Occipital lobe (tissue), 3 donors: ENCODE measurements at places on chromosomes 1 and 21.

DNA sequence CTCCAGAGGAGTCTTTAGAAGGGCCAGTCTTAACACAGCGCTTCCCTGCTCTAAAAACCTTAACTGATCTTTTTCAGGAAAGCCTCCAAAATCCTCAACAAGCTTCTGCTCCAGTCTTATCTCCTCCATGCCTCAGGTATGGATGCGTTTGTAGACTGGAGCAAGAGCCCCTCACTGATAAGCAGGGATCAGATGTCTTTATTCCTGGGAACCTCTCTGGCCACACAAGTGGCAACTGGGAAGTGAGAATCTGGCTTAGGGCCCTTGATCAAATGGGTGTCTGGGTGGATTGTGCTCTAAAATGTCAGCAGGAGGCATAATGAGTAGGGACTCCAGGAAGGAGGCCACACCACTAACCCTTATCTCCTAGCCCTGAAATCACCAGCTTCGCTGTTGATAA lies 1.4 kb downstream of the ZBTB8A start:
- no peak for DNase-seq

DNA sequence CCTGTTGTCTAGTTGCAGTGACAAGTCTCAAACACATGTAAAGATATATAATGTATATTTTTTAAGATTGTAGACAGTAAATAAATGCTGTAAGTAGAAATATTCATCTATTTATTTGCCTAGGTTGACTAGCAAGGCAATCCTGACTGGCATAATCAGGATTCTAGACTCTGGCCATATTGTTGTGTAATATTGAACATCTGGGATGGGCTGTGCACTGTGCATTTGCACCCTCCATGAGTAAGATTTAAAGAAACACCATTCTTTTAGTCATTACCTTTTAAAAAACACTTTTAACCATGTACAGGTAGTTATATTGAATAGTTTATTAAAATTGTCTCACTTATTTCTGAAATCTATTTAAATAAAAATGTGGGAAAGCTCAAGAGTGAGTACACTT lies 32.4 kb downstream of the RASAL2 start:
- no peak for DNase-seq

DNA sequence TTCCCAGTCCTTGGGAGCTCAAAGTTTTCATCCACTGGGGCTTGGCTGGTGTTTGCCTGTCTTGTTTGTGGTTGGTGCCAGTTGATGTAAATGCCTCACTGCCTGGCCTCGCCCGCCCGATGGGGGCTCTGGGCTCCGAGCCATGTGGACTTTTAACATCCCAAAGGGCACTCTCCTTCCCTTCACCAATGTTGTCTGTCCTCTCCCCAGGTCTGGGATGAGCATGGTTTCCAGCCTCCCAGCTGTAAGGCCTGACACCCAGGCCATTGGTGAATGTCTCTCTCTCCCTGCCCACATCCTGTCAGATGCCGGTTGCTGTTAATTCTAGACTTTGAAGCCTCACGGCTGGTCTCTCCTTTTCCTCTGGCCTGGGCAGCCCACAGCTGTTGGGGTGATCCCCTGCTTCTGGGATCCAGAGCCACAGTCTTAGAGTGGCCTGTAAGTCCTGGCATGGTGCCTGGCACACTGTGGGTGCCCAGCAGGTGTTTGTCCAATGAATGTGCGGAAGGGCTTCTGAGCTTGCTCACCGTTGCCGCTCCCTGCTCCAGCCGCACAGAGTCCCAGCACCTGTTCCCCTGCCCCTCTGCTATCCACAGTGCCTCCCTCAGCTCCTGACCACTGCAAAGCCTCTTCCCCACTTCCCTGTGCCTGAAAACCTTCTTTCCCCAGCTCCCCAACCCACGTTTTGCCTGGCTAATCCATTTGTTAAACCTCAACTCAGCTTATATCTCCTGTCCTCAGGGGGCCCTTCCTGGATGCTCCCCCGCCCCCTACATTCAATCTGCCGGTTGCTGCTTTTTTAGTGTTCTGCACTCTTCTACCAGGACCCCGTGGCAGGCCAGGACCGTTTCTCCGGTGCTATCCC lies 3.3 kb upstream of the C1orf174 start:
- DNase-seq, result no peak

GRCh38 chr1:202656951-202657646 lies 53.2 kb downstream of the SYT2 start:
- DNase-seq, result no peak

DNA sequence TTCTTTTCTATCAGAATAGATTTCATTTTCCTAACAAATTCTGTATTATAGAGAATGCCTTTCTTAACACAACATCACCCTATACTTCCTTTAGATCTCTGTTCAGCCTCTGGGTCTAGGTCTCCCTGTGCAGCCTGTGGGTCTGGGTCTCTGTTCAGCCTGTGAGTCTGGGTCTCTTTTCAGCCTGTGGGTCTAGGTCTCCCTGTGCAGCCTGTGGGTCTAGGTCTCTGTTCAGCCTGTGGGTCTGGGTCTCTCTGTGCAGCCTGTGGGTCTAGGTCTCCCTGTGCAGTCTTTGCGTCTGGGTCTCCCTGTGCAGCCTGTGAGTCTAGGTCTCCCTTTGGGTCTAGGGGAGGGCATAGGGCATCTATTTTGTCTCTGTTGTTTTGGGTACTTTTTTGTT lies 59.6 kb upstream of the DIP2A start:
- DNase-seq, result no peak

- no peak for DNase-seq
These were observed 175.3 kb downstream of the RWDD3 start for GRCh38 chr1:95409276-95409675.
